ENCODE measurements at places on chromosomes 3 and 15.

GRCh38 chr3:150521463-150521862 lies 24.8 kb downstream of the SERP1 start:
- DNase-seq, result no peak

DNA sequence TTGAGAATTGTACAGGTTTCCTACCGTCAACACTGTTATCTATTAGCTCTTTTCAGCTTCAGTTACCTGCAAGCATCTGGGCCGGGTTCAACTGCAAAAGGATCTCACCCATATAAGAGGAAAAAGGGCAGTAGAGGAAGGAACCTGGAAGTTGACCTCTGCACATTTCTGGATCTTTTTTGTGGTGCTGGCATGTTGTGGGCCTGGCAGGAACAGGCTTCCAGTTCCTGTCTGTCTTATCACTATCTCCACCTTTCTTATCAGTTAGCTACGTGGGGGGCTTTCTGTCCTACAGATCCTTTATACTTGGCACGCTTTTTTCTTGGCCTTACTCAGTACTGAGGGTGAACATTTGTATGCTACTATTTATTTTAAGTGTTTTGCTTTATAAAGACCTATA lies 42.2 kb upstream of the TJP1 start:
- DNase-seq, result no peak

DNA sequence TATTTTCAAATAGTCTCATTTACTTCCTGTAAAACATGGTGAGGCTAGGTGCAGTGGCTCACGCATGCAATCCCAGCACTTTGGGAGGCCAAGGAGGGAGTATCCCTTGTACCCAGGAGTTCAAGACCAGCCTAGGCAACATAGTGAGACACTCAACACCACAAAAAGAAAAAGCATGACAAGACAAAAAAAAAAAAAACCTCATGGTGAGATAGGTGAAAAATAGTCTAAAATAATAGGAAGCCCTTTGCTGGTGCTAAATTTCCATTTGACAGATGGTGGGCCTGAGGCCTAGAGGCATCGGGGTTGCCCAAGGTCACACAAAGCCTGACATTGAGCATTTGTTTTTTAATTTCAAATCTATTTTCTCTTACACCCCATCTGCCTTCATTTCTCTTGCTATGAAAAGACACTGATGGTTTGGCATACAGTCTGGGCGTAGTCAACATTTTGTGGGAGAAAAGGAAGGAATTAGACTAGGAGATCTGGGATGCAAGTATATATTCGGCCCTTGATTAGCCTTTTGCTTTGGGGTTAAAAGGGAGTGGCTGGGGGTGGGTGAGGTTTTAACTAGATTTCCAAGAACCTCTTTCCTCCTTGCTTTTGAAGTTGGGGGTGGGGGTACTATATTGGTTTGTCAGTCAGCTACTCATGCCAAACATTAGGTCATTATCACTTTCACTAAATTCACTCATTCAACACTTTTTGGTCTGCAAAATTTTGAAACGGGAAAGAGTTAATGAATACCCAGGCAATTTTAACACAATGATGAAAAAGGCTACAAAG lies 11.3 kb downstream of the RAB8B start:
- no peak for DNase-seq

GRCh38 chr15:101501703-101502373 lies 12.3 kb upstream of the PCSK6 start:
- DNase-seq, result peak; percentile 40

GRCh38 chr15:78540871-78541743 lies 863 bp downstream of the PSMA4 start:
- DNase-seq, result no peak

DNA sequence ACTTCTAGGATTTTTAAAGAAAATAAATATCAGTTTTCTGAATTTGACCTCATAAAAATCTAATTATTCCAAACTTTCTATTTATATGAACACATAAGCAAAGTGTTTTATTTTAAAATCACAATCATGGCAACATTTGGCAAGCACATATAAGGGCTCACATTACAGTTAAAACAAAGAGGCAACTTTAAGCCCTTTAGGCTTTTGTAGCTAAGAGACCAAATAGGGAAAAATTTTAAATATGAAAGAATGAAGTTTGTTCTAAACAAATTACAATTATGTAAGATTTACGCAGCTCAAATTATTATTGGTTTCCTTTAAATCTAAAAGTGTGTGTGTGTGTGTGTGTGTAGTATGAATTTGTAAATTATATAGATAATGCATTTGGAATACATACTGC lies 267.0 kb downstream of the ZIC4 start:
- DNase-seq, result no peak

- DNase-seq, result no peak
Observed at GRCh38 chr15:57440167-57440566, 63.9 kb downstream of the CGNL1 start.

- DNase-seq, result no peak
Observed at GRCh38 chr15:75185271-75186029, 16.2 kb upstream of the C15orf39 start.

GRCh38 chr3:64801856-64802255 lies 114.1 kb upstream of the ADAMTS9 start:
- DNase-seq, result no peak

DNA sequence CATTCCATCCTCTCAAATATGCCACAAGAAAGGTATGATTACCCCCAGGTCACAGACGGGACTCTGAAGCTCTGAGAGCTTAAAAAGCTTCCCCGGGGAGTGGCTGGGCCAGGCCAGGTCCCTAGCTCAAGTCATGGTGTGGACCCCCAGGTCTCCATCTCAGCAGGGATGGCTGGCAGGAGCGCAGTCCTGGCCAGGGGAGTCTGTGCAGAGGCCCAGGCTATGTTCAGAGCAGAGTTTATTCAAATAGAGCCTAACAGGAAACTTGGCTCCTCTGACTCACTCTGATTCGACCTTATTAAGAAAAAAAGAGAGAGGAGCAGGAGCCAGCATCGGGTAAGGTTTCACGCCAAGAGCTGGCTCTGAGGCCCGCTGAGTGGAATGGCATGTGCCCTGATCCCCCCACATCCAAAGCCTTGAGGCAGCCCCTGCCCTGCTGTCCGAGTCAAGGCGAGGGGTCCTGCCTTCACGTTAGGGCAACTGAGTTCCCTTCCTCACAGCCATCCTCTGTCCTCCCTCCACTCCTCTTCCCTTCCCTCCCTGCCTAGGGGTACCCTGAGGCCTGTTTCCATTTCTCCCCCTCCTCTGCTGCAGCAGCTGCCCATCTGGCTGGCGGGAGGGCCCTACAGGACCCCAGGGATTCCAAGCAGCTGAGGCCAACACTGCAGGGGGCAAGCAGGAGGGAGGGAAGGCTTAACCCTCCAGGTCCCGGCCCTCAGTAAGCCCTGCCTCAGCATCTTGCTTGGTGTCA lies 1.9 kb upstream of the LOXL1 start:
- DNase-seq, result no peak

- no peak for DNase-seq
Observed at GRCh38 chr3:60250206-60250605, 1001.0 kb downstream of the FHIT start.

DNA sequence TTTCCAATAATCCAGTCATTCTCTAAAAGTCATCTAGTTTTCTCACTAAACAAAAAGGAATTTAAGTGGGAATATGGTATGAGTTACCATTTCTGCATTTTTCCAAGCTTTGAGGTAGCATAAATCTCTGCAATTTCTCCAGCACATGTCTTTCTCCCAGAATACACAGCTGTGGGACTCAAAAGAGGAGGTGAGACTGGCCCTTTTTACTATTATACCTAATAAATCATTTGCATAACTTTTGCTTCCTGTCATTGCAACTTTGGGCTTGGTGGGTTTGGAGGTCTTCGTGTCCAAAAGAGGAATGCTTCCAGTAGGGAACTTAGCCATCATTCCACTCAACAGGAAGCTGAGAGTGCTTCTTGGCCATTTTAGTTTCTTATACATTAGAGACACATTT lies 94.8 kb downstream of the FMN1 start:
- no peak for DNase-seq

DNA sequence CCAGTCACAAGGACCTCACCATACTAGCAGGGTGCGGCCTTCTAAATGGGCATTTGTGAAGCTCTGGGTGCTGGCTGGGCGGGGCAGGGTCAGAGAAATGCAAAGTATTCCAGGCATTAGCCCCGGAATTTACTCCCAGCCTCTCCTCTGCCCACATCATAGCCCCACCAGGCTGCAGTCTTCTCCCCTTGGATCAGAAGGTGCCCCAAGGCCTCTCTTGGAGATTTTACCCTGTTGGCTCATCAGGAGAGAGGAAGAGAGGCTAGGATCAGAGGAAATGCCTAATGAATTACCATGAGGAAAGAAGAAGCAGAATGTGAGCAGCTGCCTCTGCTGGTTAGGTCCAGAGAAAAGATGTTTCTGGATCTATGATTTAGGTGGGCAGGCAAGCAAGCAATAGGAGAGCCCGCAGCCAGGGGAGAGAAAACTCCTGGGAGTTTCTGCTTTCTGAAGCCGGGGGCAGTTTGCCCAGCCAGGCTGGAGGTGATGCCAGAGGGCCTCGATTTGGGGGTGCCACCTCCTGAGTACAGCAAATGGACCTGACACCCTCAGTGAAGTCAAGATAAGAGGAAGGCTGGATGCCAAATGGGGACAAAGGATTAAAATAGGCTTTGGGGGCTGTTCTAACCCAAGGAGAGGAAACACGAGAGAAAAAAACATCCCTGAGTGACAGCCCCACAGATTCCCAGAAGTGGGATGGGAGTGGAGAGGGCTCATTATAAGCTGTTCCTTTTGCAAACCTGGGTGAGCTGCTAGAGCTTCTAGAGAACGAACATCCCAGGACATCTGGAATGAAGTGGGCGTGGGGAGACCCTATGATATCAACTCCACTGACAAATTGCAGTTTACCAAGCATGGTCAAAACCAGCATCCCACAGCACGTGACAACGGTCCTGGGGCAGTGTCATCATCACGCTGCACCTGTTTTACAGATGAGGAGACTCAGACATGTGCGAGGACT lies 65.4 kb downstream of the BDH1 start:
- no peak for DNase-seq

DNA sequence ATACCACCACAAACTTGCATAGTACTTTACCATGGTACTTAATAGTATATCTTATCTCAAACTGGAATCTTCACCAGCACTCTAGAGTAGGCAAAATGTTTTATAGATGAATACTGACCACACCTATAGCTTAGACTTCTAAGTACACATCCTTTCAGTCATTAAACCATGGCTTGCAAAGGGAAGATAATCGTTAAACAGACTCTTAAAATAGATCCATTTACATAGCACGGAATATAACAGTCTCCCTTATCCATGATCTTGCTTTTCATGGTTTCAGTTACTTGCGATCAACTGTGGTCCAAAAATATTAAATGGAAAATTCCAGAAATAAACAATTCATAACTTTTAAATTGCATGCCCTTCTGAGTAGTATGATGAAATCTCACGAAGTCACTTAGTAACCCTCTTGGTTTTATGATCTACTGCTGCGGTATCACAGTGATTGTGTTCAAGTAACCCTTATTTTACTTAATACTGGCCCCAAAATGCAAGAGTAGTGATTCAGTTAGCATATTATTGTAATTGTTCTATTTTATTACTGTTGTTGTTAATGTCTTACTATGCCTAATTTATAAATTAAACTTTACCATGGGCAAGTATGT lies 111.4 kb downstream of the HERC1 start:
- no peak for DNase-seq

GRCh38 chr3:180036671-180037455 lies at the start of gene PEX5L:
TSS of gene PEX5L (minus strand) at chr3:180036937. CDS start at chr3:180036599, 338 bp downstream.
- peak; percentile 57 for DNase-seq

DNA sequence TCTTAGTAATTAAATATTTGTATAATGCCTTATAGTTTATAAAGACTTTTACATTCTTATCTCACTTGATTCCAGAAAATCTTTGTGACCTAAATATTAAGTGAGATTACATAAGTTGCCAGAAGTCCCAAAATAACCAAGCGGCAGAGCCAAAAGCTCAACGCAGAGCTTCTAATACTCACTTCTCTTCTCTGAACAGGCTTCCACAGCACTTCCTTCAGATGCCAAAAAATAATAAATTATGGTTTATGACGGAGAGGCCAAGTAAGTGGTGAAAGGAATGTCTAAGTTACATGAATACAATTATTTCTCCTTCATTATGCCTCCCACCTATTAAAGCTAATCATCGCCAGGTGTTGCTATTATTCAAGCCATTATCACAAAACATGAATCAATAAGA lies 110.3 kb downstream of the GBE1 start:
- DNase-seq, result no peak

GRCh38 chr3:6567241-6567640 lies 293.7 kb upstream of the GRM7 start:
- no peak for DNase-seq

DNA sequence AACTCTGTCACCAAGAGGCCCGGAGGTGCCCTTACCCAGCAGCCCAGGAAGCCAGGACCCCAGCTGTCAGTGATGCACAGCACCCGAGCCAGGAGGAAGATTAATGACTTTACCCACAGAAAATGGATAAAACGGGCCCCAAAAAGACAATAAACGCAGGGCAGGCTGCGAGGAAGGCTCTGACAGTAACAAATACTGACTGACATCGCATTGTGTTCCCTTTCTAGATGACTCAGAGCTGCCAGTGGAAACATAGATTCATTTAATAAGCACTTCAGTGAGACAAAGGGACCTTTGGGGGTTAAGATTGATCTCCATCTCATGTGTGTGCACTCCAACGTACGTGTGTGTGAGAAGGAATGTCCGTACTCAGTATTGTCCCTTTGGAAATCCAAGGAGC lies 225.3 kb upstream of the PPP2R3A start:
- no peak for DNase-seq

DNA sequence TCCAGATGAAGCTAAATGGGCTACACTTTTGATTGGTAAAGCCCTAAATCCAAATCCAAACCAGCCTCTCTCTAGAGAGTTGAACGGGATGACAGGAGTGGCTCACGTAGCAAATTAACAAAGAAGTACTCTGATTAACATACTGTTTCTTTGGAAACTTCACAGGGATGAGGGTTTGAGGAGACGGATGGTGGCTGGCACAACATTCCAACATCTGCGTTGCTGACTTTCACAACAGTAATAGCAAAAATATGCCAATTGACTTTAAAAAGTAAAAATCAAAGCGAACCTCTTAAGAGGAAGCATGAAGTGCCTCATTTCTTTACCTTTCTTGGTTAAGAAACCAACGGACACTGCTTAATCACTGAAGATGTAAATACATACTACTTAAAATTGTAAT lies 181.4 kb downstream of the TBL1XR1 start:
- no peak for DNase-seq

GRCh38 chr15:45486317-45486716 lies 36.2 kb downstream of the SLC30A4 start:
- no peak for DNase-seq

GRCh38 chr3:123658118-123658851 lies 73.4 kb upstream of the HACD2 start:
- no peak for DNase-seq

GRCh38 chr3:29919571-29919970 lies 638.7 kb downstream of the RBMS3 start:
- DNase-seq, result no peak

All from GM06990 (cell line).